ENCODE measurements at places on chromosomes 12 and 14. TPM values are rescaled to one million over a fixed set of nuclear protein-coding genes. Genes with fewer than 3 reads are reported as not detected.

The ZNF891 gene
- total RNA-seq, result 1.1 TPM

- no peak for DNase-seq
Observed at GRCh38 chr14:99271221-99271941, 616 bp downstream of the BCL11B start.

DNA sequence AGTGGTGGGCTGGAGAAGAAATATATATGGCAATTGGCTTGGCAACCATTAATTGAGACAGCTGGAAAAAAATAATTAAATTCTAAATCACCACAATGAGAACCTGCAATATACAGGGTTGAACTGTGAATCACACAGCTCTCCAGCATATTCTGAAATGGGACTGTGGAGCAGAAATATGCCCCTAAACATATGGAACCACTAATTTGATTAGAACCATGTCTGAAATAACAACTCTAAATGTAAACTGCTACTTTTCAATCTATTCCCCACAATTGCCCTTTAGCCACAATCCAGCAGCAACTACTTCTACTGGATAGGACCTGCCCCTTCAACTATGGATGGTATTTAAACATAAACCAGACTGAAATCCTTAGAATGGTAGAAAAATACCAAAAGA is 330.4 kb downstream of the TRHDE start:
- no peak for DNase-seq

- DNase-seq, result peak; percentile 87
Observed at GRCh38 chr12:6461401-6462233, 8.9 kb downstream of the VAMP1 start.

DNA sequence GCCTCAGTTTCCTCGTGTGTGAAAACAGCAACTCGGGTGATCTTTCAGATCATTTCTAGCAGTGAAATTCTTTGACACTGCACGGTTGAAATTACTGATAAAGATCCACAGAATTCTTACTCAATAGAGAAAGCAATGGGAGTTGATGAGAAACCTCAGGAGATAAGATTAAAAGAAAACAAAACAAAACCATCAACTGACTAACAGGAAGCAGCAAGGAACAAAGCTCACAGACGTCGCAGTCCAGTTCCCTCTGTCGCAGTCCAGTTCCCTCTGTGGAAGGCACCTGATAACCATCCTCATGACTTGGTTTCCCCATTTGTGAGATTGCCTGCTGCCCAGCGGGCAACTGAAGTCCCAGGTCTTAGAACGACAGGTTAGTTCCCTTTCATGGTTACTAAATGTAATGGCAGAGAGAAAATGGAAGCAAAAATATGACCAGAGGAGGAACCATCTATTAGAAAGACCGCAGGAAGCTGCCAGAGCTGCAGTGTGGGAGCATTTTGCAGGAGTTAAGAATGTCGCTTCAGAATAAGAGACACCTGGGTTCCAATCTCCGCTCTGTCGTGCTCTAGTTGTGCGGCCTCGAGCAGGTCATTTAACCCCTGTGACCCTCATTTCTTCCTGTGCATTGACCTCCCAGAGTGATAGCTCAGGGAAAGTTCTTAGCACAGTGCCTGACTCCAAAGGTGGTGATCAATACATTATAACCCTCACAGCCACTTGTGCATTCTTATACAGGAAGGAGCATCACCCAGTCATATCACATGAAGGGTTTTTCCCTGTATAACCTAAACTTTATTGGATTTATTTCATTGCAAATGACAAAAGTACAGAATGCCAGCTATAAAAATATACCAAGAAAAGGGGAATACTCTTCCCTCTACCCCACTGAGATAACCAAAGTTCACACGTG is 5.1 kb upstream of the MED13L start:
- DNase-seq, result no peak

The SLC4A8 gene
- 0.86 TPM for total RNA-seq

The BMAL2 gene
- total RNA-seq, result 8.9 TPM

The RBP5 gene
- 0.62 TPM for total RNA-seq

GRCh38 chr14:50321009-50321660 is 9.0 kb downstream of the DMAC2L start:
- DNase-seq, result no peak

DNA sequence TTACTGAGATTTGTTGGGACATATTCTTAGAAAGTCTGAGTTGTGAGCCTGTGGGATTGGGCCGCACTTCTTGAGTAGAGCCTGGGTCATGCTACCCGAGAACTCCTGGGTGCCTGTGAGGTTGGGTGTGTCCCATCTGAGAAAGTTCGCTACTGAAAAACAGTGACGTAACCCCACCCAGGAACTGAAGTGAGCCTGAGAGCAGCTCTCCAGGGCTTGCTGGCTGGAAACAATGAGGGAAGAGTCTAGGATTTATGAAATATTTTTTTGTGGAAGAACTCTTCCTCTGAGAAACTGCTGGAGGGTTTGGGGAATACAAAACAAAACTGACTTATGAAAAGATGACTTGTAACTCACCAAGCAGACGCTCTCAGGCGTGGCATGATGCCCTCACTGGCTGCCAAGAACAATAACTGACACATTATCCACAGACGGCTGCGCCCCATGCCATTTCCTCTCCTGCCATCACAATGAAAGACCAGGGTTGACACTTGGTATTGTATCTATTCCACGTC is 69.2 kb downstream of the RASSF3 start:
- peak; percentile 80 for DNase-seq

- DNase-seq, result no peak
Observed at GRCh38 chr12:102625819-102626218, 145.5 kb upstream of the IGF1 start.

DNA sequence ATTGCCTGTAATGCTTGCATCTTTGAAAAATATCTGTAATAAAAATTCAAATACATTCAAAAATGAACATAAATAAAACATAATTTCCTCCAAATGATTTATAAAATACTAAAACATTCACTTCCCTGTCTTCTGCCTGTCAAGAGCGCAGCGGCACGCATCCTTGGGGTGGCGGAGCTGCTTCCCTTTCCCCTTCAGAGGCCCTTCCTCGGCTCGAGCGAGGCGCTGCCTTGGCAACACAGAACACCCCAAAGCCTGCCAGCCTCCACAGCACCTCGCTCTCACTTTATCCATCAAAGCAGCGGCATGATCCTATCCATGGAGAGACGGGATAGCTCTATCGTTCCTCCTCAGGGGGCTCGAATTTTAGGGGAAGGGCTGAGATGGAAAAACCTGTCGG is 146.2 kb downstream of the GXYLT1 start:
- no peak for DNase-seq

DNA sequence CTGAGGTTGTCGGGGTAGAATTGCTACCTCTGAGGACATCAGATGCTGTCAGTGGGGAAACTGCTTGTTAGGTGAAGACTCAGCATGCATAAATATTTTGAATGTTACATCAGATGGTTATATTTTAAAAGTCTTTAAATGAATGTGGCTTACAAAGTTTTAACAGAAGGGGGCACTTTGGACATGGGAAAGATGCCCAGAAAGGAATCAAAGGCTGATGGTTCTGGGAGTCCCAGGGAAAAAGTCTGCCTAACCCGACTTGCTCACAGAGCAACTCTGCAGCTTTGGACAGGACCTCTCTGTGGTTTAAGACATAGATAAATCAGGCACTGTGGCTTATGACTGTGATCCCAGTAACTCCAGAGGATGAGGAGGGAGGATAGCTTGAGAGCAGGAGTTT is 474.9 kb downstream of the ATP23 start:
- no peak for DNase-seq

GRCh38 chr12:4506430-4506829 is 32.3 kb upstream of the RAD51AP1 start:
- no peak for DNase-seq

The TMBIM4 gene
- total RNA-seq, result 79.5 TPM

- DNase-seq, result no peak
Observed at GRCh38 chr12:31726575-31726974, 2.2 kb downstream of the AMN1 start.

The RASAL1 gene
- total RNA-seq, result not detected

The PLCZ1 gene
- total RNA-seq, result not detected

DNA sequence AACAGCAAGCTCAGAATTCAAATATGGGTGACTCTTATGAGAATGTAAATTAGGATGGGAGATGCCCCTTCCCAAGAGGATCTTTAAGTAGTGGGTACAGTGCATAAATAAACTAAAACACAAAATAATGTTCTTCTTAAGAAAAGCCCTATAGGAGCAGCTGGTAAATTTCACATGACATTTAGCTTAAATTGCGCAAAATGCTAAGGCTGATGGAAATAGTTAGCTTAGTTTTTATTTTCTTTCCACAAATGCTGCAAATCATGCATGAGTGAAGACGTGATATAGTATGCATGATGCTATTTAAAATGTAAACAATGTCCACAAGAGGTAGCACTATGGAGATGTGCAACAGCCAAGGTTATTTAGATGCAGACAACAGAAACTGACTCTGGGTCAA is 328.1 kb downstream of the ATP23 start:
- no peak for DNase-seq

The AQP2 gene
- total RNA-seq, result not detected

GRCh38 chr12:64667793-64668192 is 57.5 kb downstream of the RASSF3 start:
- peak; percentile 14 for DNase-seq

DNA sequence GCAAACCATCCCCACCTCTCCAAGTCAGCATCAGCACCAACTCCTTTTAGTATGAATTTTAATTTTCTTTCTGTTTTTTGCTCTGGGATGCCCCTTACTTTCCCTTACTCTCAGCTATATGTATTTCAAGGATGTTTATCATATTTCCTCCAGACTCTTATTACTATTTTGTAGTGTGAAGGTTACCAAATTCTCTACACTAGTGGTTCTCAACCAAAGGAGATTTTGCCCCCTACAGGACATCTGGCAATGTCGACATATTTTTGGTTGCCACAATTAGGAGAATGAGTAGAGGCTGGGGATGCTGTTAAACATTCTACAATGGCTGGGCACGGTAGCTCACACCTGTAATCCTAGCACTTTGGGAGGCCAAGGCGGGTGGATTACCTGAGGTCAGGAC is 29.1 kb upstream of the SOS2 start:
- no peak for DNase-seq

GRCh38 chr12:107129315-107129930 is 36.1 kb upstream of the CRY1 start:
- no peak for DNase-seq

DNA sequence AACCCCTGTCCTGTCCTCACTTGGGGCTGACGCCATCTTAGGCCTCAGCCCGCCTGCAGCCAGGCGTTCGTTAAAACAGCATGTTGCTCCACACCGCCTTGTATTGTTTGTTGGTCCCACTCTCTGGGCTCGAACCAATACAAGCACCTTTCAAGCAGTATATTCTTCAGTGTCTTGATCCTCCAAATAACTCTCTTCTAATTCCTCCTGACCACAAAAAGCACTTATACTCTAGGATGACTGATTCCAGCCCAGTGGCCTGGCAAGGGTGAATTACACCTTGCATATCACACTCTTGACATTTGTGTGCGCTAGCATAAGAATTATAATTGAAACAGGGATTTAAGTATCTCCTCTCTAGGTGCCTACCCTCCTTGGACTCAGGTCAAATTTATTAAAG is 7.1 kb downstream of the CCER1 start:
- no peak for DNase-seq

Data from cardiac septum (tissue), 1 donor.